NCI-H2081 (cell line): ENCODE measurements at places on chromosomes 5 and 9.
A peak's percentile ranks its signal among the peaks of the same experiment; 100 is the strongest.

- DNase-seq: no peak
Observed at GRCh38 chr5:115352571-115352970, 56.1 kb upstream of the CCDC112 start.

GRCh38 chr9:70389621-70390266 lies 24.7 kb downstream of the KLF9 start:
- no peak for DNase-seq

GRCh38 chr5:65651144-65651543 lies 26.3 kb downstream of the SHLD3 start:
- no peak for DNase-seq

- no peak for DNase-seq
Observed at GRCh38 chr5:169801324-169801777, 164.3 kb downstream of the DOCK2 start.

DNA sequence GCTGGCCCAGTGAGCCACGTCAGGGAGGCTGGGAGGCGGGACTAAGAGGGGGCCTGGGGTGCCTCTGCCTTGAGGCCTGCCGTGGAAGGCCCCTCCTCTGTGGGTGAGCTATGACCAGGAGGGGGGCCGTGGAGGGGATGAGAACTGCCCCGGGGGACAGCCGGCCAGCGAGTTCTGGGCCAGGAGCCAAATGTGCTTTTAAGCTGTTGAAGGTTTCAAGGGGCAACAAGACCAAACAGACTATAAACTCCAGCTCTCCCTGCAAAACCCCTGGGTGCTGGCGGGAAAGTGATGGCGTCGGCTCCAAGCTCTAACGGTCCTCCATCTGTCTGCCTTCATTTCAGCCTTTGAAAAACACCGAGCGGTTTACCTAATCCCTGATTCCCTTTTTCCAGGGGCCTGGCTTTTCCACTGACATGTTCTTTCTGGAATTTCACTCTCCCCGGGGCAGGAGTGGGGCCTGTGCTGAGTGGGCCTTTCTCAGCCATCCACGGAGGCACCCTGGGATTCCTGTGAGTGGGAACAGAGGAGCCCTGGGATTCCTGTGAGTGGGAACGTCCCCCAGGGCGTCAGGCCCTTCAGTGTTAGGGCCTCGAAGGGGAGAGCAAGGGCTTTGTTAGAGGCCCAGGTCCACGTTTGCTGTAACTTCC lies 65.6 kb downstream of the COL5A1 start:
- DNase-seq: peak; percentile 3

DNA sequence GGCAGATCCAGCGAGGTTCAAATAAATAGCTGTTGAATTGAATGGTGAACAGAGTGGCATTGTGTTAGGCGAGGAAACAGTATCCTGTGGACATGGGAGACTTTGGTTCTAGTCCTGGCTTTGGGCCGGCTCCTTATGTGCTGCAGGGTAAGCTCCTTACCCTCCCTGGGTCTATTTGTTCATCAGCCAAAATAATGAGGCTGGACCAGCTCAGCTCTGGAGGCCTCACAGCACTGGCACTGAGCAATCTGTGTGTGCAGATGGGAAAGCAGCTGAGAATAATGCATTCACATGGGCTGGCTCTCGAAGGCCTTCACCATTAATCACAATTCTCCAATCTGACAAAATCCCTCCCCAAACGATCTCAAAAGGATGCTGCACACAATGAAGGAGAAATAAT lies 81.9 kb downstream of the APBA1 start:
- DNase-seq: no peak

- no peak for DNase-seq
Observed at GRCh38 chr5:89849830-89850512, 559.6 kb downstream of the CETN3 start.

DNA sequence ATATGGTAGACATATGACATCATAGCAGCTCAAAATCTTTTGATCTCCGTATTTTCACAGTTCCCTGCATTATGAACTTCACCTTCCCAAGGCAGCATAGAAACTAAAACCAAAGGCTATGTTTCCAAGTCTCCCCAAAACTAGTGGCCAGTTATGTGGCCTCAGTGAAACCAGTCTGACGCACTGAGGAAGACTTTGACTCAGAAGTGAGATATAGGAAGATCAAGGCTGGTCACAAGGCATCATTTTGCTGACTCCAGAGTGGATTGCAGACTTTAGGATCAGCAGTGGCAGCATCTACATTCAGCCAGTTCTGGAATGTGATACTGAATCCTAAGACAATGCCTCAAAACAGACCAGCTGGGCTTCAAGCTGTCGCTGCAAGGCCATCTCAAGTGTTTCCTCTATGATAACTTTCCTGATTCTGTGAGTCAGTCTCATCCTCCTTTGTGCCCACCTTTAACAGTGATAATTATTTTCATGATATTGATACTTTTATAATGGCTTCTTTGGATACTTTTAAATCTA lies 34.4 kb upstream of the ELL2 start:
- DNase-seq: no peak

DNA sequence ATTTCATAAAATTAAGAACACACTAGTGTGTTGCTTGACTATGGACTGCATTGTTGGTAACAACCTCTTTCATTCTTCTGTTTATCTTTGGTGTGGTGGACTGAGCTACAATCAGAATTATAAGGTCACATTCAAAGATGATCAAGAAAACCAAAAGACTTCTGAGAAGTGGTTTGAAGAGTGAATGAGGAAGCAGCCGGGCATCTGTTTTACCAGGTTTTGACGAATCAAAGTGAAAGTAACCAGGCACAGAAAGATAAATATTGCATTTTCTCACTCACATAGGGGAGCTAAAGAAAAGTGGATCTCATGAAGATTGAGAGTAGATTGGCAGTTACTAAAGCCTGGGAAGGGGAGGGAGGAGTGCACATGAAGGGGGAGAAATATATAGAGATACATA lies 589.1 kb downstream of the ZNF608 start:
- no peak for DNase-seq

DNA sequence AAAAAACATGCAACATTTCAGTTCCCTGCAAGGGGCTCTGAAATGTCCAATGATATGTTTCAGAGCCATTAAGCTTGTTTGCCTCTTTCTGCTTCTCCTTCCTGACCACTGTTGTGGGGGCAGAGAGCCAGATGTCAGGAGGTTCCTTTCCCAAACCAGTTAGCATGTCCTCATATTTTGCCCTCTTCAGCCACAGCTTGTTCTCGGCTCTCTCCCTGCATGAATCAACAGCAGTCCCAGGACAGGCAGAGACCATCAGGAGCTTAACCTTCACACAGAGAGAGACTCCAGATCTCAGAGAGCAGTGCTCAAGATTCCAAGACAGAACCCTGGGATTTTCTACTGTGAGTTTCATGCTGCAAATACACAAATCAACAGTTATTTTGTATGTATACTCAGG lies 218.5 kb downstream of the COMMD10 start:
- no peak for DNase-seq

GRCh38 chr5:109310315-109310714 lies 99.5 kb downstream of the PJA2 start:
- DNase-seq: no peak

GRCh38 chr5:132380047-132380446 lies 10.5 kb downstream of the SLC22A5 start:
- DNase-seq: no peak

GRCh38 chr5:143435210-143435657 lies 31.7 kb upstream of the NR3C1 start:
- no peak for DNase-seq

GRCh38 chr5:69416699-69417098 lies 1.8 kb downstream of the MARVELD2 start:
- no peak for DNase-seq

- DNase-seq: no peak
Observed at GRCh38 chr5:72245546-72245945, 74.5 kb downstream of the MRPS27 start.

GRCh38 chr5:120778491-120779484 lies 314.7 kb downstream of the PRR16 start:
- DNase-seq: no peak

- no peak for DNase-seq
Observed at GRCh38 chr9:27468462-27469110, 55.5 kb upstream of the IFNK start.

- DNase-seq: no peak
Observed at GRCh38 chr5:87081016-87081415, 186.7 kb upstream of the RASA1 start.

DNA sequence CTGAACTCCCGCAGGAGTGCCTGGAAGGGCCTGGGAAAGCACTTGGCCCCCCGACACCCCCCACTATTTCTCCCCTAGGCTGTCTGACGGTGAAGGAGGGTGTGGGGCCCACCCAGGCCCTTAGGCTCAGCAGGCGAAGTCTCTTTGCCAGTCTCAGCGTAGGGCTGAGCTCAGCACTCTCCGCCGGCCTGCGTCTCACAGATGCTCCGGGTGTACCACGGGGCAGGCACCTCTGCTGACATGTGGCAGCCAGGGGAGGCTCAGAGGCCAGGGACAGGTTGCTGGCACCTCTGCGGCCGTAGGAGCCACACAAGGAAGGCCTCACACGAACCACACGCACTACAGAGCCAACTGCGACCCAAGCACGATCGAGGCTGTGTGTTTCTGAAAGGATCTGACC lies 114.2 kb downstream of the VAV2 start:
- no peak for DNase-seq

DNA sequence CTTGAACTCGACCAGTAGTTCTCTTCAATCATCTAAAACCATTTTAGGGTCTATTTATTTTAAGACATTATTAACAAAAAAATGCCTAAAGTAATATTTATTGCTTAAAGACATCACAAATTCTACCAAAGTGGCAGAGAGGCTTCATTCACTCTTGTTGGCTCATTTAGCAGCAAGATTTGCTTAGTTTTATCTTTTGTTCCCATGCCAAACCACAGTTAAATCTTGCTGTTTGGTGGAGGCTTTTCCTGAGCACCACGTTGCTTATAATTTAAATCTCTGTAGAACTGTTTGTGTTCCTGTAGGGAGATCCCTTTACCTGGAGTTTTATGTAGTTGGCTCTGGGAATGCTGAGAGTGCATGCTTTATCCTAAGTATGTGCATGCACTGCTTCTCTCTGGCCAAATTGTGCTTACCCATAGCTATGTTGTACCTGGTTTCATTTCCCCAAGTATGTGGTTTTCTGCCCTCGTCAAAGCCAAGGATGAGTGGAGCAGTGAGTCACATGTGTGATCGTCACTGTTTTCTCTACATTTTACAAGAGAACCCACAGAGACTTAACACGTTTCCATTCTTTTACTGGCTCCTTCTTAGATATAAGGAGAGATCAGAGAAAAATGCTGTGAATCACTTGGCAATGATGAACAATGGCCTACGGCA lies 42.1 kb upstream of the MAST4 start:
- no peak for DNase-seq

- DNase-seq: no peak
Observed at GRCh38 chr5:146944019-146944418, 65.5 kb upstream of the PPP2R2B start.

- DNase-seq: no peak
Observed at GRCh38 chr5:41921874-41922273, 3.2 kb upstream of the FBXO4 start.

- DNase-seq: no peak
Observed at GRCh38 chr9:21558079-21558478, 76.0 kb upstream of the IFNE start.

DNA sequence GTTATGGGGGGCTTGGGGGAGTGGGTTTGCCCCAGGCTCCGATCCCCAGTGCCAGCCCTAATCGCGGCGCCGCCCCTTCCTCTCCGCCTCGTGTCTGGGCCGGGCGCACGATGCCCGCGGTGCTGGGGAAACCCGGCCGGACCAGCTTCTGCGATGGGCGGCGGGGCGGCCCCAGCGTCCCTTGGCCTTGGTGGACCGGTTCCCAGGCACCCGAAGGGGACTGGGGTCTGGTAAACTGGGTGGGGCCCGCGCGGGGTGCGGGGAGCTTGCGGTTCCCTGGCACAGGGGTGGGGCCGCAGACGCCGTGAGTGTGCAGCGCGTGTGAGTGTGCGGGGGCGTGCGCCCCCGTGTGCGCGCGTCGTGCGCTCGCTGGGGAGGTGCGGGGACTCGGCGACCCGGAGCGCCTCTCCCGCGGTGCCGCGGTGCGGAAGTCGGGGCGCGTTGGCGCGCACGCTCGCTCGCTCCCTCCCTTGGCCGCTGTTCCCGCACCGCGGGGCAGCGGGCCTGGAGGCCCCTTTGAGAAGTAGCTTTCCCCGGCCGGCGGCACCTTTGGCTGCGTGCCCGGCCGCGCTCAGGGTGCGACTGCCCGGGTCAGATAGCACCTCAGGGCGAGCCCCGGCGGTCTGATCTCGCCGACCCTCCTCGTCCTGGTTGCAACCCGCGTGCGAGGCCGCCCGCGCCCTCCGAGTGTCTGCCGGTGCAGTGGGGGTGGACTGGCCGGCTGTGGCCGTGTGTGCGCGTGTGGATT lies 568 bp downstream of the MACIR start:
- DNase-seq: peak; percentile 62

GRCh38 chr9:79962836-79963235 lies 391.1 kb downstream of the TLE4 start:
- DNase-seq: no peak

- DNase-seq: no peak
Observed at GRCh38 chr9:134768332-134768708, 112.3 kb upstream of the FCN2 start.

DNA sequence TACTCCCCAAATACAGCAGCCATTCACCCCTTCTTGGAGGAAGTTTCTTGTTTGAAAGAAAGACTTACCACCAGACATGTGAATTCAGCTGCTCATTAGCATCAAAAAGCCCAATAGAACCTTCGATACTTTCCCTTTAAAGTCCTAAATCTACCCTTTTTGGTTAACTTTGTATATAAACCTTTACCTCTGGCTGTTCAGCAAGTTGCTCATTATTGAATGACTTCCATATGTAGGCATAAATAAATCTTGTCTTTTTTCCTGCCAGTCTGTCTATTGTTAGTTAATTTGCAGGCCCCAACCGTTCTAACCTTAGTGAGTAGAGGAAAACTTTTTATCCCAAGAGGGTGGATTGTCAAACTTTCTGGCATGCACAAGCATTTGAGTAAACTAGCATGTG lies 27.9 kb upstream of the FBXL17 start:
- DNase-seq: no peak

DNA sequence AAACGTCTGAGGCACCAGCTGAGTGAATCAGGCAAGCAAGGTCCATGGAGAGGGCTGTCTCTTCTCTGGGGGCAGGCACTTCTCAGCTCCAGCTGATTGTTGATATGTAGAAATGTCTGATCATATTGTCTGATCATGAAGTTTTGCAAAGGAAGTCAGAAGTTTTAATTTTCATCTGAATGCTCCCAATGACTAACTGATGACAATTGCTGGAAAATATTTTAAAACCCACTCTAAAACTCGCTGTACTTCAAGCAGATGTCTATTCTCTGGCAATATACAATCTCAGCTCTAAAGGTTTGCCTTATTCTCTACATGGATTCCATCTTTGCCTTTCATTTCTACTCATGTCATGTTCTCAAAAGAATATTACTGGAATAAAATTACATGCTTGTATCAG lies 12.7 kb downstream of the PLK2 start:
- no peak for DNase-seq

- no peak for DNase-seq
Observed at GRCh38 chr5:115460472-115460871, 84.1 kb downstream of the FEM1C start.

- no peak for DNase-seq
Observed at GRCh38 chr5:55568654-55569512, 34.1 kb upstream of the PLPP1 start.
